Activated T-helper 1 cell treated with anti-CD3 and anti-CD28 coated beads, Interleukin-2, amount 50 U/mL, for 16 hours (primary cell): ENCODE measurements at places on chromosomes 12 and 14.

- DNase-seq = no peak
Observed at GRCh38 chr12:75655315-75655806, 144.0 kb upstream of the KRR1 start.

DNA sequence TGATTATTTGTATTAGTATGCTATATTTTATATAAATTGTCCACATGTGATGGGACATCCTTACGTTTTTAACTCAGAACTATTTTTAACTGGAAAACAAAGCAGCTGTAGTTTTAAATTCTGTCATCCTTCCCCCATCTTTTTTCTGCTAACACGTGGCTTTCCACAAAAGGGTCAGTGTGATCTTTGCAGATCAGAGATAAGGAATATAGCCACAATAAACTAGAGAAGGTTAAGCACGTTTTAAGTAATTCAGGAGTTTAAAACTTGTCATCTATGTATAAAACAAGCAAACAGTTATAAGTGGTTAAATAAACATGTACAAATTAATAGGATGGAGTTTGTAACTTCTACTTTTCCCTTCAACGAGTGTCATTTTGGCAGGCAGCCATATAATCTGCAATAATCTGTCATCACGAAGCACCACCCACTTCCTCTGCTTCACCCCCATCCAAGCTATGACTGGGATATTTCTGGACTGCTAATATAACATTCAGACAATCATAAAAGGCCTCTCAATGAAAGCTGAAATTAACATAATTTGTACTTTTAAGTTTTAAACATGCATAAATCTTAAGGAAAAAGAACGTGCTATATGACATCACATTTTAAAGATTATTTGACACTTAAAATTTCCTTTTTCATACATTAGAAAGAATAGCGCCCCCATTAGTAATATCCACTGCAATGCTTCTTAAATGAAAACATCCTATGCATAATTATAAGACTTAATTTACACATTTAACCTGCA is 15.3 kb downstream of the TAOK3 start:
- no peak for DNase-seq

DNA sequence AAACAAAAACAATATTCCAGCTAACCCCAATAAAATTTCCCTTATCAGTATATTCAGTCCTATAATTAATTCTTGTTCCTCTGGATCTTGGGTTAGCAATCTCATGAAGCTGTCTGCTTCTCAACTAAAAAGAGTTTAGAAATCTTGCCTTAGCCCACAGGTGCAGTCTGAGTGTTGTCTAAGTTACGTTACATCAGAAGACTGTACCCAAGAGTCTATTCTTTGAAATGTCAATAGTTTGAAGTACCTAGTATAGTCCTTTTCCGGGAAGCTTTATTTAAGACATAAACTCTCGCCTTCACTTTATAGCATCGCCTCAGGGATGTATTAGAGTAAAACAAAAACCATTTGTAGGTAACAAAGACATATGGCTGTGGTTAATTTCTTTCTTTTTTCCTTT is 465.1 kb downstream of the FUT8 start:
- no peak for DNase-seq

DNA sequence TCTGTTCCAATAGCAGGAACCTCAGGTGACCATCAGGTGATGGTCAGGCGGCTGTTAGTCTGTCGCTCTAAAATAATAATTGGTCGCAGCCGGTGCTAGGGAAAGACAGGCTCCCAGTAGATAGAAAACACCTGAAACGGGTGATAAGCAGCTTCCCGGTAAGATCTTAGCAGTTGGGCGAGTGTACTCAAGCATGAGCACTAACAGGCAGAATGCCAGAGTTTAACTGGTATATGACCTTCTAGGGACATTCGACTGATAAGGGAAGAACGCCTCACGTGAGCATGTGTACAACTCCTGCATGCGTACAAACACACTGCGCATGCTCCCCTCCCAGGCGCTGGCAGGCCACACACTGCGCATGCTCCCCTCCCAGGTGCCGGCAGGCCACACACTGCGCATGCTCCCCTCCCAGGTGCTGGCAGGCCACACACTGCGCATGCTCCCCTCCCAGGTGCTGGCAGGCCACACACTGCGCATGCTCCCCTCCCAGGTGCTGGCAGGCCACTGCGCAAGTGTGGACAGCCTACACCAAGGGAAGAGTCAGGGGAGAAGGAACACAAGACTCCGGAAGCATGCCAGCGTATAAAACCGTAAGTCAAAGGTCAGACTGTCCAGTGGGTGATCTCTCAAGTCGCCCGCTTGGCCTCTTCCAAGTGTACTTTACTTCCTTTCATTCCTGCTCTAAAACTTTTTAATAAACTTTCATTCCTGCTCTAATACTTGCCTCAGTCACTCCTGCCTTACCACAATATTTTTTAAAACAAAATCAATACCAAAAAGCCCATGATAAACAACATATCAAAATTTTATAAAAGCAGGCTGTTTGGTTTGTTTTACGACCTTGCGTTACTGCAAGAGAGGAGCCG is 24.5 kb downstream of the GPRC5D start:
- DNase-seq = peak; percentile 7

GRCh38 chr12:65307169-65307501 is 28.7 kb downstream of the MSRB3 start:
- no peak for DNase-seq

GRCh38 chr12:92041742-92042141 is 103.9 kb downstream of the BTG1 start:
- no peak for DNase-seq

DNA sequence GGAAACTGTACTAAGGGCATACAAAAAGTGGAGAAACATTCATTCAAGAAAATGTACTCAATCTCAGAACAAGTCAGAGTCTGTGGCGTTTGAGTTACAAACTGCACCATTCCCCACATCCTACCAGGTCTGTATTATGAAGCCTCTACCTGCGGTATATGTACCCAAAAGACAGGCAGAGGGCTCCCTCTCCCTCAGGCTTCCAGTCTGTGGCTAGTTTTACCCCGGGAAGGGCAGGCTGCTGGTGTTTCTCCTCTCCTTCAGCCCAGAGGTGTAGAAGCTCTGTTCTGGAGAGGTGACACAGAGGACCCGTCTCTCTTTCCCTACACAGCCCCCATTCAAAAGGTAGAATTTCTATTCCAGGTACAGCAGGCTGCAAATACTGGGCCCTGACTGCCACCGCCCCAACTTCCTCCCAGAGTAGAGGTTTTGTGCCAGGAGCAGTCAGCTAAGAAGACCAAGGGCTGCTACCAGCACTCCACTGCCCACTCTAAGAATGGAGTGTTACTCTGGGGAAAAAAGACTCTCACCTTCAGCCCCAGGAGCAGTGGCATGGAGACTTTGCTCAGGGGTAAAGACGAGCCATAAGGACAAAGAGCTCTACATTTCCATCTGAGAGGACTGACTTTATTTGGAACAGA is 39.4 kb downstream of the PARP11 start:
- DNase-seq = no peak

DNA sequence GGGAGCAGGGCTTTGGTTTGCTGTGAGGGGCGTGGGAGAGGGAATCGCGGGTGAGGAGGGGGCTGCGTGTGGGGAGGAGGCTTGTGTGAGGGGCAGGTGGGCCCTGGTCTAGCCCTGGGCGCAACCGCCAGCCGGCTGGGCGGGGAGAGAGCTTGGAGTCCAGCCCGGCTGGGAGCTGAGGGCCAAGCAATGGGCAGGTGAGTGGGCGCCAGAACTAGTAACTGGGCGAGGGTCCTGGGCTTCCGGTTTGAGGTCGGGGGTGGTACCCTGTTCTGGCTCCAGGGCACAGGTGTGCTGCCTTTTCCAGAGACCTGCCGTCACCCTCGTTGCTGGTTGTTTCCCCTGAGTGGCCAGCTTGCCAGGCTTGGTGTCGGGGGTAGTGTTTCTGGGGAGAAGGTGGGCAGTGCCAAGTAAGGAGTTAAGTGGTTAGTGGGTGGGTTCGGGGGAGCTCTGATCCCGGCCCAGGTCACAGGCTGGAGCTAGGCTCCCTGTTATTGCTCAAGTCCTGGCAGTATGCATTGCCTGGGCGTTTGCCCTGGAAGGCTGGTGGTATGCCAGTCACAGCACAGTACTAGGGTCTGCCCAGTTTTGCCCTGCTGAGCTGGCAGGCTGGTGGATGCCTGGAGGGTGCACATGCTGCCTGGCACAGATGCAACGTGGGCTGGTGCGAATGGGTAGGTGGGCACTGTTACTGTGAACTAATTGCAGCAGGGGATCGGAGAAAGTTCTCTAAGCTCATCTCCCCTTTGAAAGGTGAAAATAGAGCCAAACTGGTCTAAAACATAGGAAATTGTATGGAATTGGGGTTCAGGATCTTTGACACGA is 683 bp downstream of the CIPC start:
- DNase-seq = no peak

DNA sequence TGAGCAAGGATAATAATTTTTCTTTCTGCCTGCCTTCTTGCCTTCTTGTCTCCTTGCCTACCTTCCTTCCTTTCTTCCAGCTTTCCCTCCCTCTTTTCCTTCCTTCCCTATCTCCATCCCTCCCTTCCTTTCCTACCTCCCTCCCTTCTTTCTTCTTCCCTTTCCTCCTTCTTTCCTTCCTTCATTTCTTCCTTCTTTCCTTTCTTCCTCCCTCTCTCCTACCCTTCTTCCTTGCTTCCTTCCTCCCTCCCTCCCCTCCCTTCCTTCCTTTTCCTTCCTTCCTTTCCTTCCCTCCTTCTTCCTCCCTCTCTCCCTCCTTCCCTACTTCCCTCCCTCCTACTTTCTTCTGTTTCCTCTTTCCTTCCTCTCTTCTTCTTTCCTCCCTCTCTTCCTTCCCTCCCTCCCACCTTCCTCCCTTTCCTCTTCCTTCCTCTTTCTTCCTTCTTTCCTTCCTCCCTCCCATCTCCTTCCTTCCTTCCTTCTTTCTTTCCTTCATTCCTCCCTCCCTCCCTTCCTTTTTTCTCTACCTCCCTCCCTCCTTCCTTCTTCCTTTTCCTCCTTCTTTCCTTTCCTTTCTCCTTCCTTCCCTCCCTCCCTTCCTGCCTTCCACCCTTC is 329.8 kb downstream of the APAF1 start:
- no peak for DNase-seq

DNA sequence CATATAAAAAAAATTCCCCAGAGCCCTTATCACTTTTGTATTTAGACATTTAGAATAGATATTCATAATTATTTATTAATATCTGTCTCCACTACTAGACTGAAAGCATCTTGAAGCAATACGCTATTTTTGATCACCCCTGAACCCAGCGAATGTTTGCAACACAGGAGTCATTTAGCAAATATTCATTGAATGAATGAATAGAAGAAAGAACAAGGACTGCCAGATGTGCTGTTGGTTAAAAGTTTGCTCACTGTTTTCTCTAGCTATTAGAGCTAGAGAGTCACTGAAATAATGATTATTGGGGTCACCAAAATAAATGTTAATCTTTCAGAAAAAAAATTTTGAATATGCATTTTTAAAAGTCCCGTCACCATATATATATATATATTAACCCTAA is 174.3 kb downstream of the ACSS3 start:
- no peak for DNase-seq

GRCh38 chr12:99131751-99132199 is 486.7 kb downstream of the APAF1 start:
- DNase-seq = no peak

GRCh38 chr12:89236237-89236636 is 116.1 kb downstream of the DUSP6 start:
- DNase-seq = no peak

GRCh38 chr14:100775831-100776591 is 49.3 kb downstream of the DLK1 start:
- DNase-seq = no peak

- DNase-seq = no peak
Observed at GRCh38 chr14:98130691-98131090, 1141.3 kb downstream of the BCL11B start.

DNA sequence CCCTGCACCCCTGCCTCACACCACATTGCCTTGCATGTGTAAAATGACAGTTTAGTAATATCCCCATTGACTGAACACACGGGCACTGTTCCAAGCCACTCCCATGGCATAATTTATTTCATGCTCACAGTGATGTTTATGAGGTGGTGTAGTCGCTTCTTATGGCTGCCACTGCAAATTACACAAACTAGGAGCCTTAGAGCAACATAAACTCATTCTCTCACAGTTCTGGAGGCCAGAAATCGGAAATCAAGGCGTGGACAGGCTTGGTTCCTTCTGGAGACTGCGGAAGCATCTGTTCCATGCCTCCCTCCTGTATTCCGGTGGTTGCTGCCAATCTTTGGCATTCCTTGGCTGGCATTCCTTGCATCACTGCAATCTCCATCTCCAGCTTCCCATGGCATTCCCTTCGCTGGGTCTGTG is 97.3 kb downstream of the RIN3 start:
- no peak for DNase-seq

DNA sequence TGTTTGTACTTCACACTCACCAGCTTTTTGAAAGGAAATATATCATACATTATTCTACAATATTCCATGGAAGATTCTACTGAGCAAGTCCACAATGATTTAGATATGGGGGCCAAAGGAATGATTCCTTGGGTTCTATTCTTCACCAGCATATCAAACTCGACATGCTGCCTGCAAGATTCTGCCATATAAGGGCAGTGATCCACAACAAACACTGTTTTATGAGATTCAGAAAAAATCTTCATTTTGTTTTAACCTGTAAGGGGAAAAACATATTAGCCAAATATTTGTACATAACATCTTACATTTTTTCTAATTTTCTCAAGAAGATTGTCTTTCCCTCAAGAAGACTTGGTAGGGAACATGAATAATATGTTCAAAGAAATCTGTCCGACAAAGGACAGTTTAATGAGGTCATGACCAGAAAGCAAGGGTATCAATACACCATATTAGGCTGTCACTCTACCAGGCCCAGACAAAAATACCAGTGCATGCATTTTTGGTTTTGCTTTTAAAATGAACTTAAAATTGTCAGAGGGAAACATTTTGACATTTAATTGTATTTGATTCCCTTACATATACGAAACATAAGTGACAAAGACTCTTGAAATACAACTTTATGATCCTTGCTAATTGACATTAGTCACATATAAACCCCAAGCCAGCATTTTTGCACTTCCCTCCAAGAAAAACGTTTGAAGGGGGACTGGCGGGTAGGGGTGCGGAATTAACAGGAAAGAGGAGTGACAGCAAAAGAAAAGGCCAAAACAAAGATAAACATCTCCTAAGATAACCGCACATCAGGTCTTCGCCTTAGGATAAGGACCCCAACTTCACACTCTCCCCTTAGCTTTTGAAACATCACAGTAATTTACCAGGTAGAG is 980 bp downstream of the INTS13 start:
- DNase-seq = no peak

- no peak for DNase-seq
Observed at GRCh38 chr12:70577283-70577634, 60.0 kb downstream of the PTPRB start.

DNA sequence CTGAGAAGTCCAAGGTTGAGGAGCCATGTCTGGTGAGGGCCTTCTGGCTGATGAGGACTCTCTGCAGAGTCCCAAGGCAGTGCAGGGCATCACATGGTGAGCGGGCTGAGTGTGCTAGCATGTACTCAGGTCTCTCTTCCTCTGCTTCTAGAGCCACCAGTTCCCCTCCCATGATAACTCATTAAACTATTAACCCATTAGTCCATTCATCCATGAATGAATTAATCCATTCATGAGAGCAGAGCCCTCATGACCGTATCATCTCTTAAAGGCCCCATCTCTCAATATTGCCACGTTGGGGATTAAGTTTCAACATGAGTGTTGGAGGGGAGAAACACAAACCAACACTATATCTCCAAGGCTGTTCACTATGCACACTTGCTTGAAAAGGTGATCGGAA is 83.7 kb downstream of the TMEM30B start:
- no peak for DNase-seq
